ENCODE measurements at places on chromosomes 2 and 18.

DNA sequence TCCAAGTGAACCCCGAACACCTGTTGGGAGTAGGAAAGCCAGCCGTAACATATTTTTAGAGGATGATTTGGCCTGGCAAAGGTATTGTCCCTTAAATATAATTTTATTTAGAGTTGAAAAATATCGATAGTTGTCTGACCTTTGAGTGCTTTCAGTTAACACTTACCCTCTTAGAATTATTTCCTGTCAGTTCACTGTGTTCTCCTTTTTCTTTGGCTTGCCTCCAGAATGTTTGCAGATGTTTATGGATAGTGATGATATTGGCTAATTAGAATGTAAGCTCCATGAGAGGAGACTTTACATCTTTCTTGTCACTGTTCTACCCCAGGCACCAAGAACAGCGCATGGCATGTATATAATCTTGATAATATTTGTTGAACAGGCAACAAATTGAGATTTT, 19.8 kb downstream of the PIKFYVE start:
- no peak for DNase-seq

DNA sequence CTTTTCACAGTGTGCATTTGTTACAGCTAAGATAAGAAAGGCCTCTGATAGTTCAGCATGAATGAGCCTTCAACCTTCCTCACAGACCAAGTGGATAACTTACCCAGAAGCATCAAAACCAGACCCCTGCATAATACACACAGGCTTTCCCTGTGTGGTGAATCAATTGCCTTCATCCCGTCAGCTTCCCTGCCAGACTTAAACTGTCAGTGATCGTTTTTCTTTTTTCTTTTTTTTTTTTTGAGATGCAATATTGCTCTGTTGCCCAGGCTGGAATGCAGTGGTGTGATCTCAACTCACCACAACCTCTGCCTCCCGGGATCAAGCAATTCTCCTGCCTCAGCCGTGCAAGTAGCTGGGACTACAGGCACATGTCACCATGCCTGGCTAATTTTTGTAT, 20.5 kb upstream of the SLC35F5 start:
- no peak for DNase-seq

DNA sequence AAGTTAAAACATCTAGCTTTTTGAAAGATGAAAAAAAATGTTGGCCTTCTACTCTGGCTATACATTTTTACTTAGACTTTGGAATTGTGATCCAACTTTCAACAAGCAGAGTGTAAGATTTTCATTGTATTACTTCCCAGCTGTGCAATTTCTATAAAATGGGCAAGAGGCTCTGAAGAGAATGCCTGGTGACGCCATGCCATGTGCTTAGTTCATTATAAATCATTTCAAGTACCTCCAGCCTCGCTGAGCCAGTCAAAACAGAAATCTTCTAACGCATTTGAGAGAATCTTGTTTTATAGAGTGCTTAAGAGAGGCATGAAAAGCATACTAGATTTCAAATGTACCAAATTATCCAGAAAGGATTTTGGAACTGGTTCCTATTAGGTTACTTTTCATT, 10.1 kb upstream of the STK17B start:
- DNase-seq: no peak

- no peak for DNase-seq
These were observed 221.1 kb downstream of the ALPK2 start for GRCh38 chr18:58407649-58408407.

DNA sequence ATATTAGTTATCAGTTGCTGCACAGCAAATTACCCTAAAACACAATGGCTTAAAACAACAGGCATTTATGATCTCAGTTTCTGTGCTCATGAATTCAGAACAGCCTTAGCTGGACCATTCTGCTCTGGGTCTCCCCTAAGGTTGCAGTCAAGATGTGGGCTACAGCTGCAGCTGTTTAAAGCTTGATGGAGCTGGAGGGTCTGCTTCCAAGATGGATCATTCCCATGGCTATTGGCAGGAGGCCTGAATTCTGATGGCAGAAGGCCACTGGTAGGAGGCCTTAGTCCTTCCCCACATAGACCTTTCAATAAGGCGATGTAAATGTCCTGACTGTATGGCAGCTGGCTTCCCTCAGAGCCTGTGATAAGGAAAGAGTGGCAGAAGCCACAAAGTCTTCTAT, 118.6 kb upstream of the SERPINE2 start:
- no peak for DNase-seq

GRCh38 chr2:134714228-134714627, 4.6 kb downstream of the TMEM163 start:
- DNase-seq: no peak

- DNase-seq: no peak
These were observed 201.8 kb upstream of the ZNF521 start for GRCh38 chr18:25553631-25554263.

- DNase-seq: no peak
These were observed 273.2 kb downstream of the BCL11A start for GRCh38 chr2:60280238-60280637.
